ENCODE measurements at places on chromosomes 3 and 15. TPM values are rescaled to one million over a fixed set of nuclear protein-coding genes. Genes with fewer than 3 reads are reported as not detected.

Gene HGD
- total RNA-seq, result 48.5 TPM

Gene NR2E3
- total RNA-seq, result 0.64 TPM

Gene ALPK3
- total RNA-seq, result 0.74 TPM

Gene PATL2
- total RNA-seq, result 2.6 TPM

Gene CFAP100
- not detected for total RNA-seq

Gene LXN
- total RNA-seq, result 55.8 TPM

Gene INSYN1
- 0.58 TPM for total RNA-seq

Gene BUB1B
- 48.3 TPM for total RNA-seq

Gene IQCF6
- total RNA-seq, result not detected

Gene NDN
- total RNA-seq, result 17.8 TPM

Gene RPL39L
- total RNA-seq, result 11.6 TPM

Gene SCN5A
- 0.32 TPM for total RNA-seq

Gene PLA2G4E
- total RNA-seq, result 0.67 TPM

Gene P2RY1
- total RNA-seq, result 9.7 TPM

Gene FANCD2OS
- not detected for total RNA-seq

Gene CYP1A2
- not detected for total RNA-seq

Gene FANCI
- 19.9 TPM for total RNA-seq

Gene NAA50
- total RNA-seq, result 107 TPM

Gene GREM1
- total RNA-seq, result 18.9 TPM

Gene KBTBD13
- not detected for total RNA-seq

Gene GHSR
- total RNA-seq, result not detected

Gene CHRD
- total RNA-seq, result 2.0 TPM

Gene ACTRT3
- 1.6 TPM for total RNA-seq

Gene ANKRD34C
- not detected for total RNA-seq

Gene LRRK1
- total RNA-seq, result 29.6 TPM

Gene SUCNR1
- 0.05 TPM for total RNA-seq
